PC-9 (cell line): ENCODE measurements at places on chromosomes 4 and X. TPM values are rescaled to one million over a fixed set of nuclear protein-coding genes. Genes with fewer than 3 reads are reported as not detected.

GRCh38 chr4:142846729-142847596, 862 bp upstream of the INPP4B start:
- H3K27ac ChIP-seq: no peak overlapping the region
- H3K4me1 ChIP-seq: peaks cover 22% of the 10 kb centered on the region
- peak overlapping the region; percentile 91 for H3K4me3 ChIP-seq
- DNase-seq: peak; percentile 59

DNA sequence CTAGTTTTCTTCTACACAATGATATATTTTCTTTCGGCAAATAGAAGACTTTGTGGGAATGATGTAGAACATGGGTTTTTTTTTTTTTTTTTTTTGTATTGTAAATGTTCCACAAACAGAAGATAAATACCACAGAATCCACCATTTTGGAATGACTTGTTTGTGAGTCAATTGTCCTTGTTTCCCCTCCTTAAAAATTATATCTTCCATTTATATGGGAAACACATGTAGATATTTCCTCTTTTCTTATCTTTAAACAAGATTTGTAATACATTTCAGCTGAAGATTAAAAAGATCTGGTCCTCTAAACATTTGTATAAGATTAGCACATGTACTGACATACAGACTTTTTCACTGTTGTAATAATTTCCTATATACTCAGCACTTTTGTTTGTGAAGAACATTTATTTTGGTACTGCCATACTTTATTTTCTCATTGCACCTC, 304.6 kb downstream of the SPRY1 start:
- DNase-seq: no peak
- no peaks in the 10 kb centered on the region for H3K36me3 ChIP-seq
- H3K27me3 ChIP-seq: no peaks in the 10 kb centered on the region
- no peak overlapping the region for H3K27ac ChIP-seq

DNA sequence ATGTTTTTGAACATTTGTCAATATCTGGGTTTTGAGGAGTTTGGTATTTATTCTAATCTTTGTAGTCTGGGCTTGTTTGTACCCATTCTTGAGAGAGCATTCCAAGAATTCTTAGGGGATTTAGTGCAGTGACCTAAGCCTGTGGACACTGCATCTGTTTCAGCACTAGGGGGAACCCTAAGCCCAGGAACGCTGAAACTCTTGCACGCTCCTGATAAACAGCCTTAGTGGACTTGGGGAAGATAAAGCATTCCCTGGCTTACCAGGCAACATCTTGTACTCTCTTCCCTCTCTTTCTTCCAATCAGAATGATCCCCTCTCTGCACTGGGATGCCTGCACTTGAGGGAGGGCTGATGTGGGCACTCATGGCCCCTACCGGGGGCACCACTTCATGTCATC, 654.9 kb upstream of the HTR2C start:
- no peaks in the 10 kb centered on the region for H3K4me1 ChIP-seq
- H3K36me3 ChIP-seq: no peaks in the 10 kb centered on the region
- H3K27me3 ChIP-seq: no peaks in the 10 kb centered on the region
- peak; percentile 22 for DNase-seq
- H3K27ac ChIP-seq: no peak overlapping the region
- H3K4me3 ChIP-seq: no peak overlapping the region

DNA sequence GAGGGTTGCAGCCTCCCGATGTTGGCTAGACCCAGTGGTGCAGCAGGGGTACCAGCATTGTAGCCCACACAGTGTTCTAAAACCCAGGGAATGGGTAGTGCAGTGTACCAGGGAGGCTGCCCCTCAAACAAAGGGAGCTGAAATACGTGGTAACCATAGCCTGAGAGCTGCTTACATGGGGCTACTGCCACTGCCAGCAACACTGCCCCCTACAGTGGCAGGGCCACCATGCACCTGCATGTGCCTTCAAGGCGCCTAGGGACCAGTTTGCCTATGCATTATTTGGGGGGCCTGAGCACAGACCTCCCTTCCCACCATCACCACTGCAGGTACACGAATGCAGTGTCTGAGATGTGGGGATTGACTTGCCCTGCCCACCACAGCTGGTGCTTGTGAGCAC, 21.0 kb upstream of the BMP15 start:
- H3K27me3 ChIP-seq: no peaks in the 10 kb centered on the region
- DNase-seq: no peak
- no peaks in the 10 kb centered on the region for H3K36me3 ChIP-seq

- no peaks in the 10 kb centered on the region for H3K4me1 ChIP-seq
- H3K27ac ChIP-seq: no peak overlapping the region
- no peaks in the 10 kb centered on the region for H3K27me3 ChIP-seq
- H3K36me3 ChIP-seq: no peaks in the 10 kb centered on the region
- no peak for DNase-seq
These were observed 66.0 kb upstream of the STOX2 start for GRCh38 chr4:183838987-183839712.

FAM9B gene
- total RNA-seq: not detected in 2 replicates
